ENCODE measurements at places on chromosomes 4 and X.

GRCh38 chr4:108839333-108839732 is 76.5 kb upstream of the ETNPPL start:
- no peak for DNase-seq

DNA sequence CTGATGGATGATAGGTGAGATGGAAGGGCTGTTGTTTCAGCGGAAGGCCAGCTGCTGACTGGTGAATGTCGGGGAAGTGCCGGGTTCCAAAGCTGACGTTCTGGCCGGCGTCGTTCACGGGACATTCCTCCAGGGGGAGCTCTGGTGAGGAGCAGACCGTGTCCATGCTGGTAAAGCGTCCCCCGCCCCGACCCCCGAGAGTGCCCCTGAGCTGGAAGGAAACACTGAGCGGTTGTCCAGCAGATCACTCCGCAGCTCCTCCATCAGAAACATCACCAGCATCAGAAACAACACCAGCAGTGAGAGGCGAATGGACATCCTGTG is 18.6 kb upstream of the ADRA2C start:
- DNase-seq: no peak

- DNase-seq: no peak
Measured at GRCh38 chrX:35090801-35091200, 148.2 kb downstream of the FAM47B start.

- no peak for DNase-seq
Measured at GRCh38 chrX:22338740-22339139, 66.0 kb downstream of the CBLL2 start.

- no peak for DNase-seq
Measured at GRCh38 chrX:43148305-43148704, 370.3 kb upstream of the PPP1R2C start.

DNA sequence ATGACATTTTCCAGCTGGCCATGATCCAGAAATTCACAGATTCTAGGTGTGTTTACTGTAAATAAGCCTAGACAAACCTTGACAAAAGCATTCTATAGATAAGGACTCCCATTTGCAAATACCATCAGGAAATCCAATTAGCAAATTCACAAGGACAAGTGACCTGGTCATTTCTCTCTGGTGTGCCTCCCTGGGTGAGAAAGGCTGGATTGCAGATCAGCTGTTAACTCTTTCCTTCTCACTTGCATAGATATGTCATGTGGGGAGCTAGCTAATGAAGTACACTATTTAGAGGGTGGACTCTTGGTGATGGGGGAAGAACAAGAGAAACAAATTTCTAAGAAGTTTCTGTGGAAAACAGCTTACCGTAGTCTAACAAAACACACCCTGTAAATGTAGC is 58.9 kb downstream of the MOSPD2 start:
- DNase-seq: no peak

- DNase-seq: no peak
Measured at GRCh38 chrX:275476-275966, 5.7 kb upstream of the PLCXD1 start.

DNA sequence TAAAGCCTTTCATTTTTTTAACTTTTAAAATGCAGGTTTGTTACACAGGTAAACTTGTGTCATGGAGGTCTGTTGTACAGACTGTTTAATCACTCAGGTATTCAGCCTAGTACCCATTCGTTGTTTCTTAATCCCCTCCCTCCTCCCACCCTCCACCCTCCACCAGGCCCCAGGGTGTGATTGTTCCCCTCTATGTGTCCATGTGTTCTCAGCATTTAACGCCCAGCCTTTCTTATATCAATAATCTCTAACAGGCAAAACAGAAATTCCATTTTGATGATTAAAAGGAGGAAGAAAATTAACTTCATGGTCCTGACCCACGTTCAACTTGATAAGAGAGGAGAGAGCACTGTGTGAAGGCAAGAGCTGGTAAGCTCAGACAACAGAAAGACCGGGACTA is 75.1 kb downstream of the TSPAN5 start:
- no peak for DNase-seq

- DNase-seq: no peak
Measured at GRCh38 chrX:121666171-121666570, 618.8 kb downstream of the GLUD2 start.
